Smooth muscle cell of bladder (primary cell): ENCODE measurements at places on chromosomes 16 and 17. TPM values are rescaled to one million over a fixed set of nuclear protein-coding genes. Genes with fewer than 3 reads are reported as not detected.

The TAT gene
- total RNA-seq = not detected in 2 replicates

The SMIM36 gene
- not detected in 2 replicates for total RNA-seq

The TMC8 gene
- total RNA-seq = not detected in 2 replicates

The CCDC92B gene
- not detected in 2 replicates for total RNA-seq

The CCL1 gene
- total RNA-seq = not detected in 2 replicates

The MRPS7 gene
- 59.7 and 64.0 TPM in 2 replicates for total RNA-seq

The SAMD14 gene
- 1.4 and 1.9 TPM in 2 replicates for total RNA-seq

The NARF gene
- 20.3 and 35.0 TPM in 2 replicates for total RNA-seq

The CKLF gene
- total RNA-seq = 33.4 and 41.8 TPM in 2 replicates

The CACNA1G gene
- total RNA-seq = under 0.01 and 0.37 TPM in 2 replicates

The ZNF750 gene
- not detected in 2 replicates for total RNA-seq

The HCRT gene
- total RNA-seq = not detected in 2 replicates

The SLFN13 gene
- 1.1 and 1.7 TPM in 2 replicates for total RNA-seq

The TBC1D3H gene
- total RNA-seq = not detected in 2 replicates

The PLLP gene
- total RNA-seq = not detected in 2 replicates

The SOST gene
- not detected in 2 replicates for total RNA-seq

The AURKB gene
- total RNA-seq = 2.6 and 2.7 TPM in 2 replicates

The KRT17 gene
- 6.4 and 7.3 TPM in 2 replicates for total RNA-seq

The ADAP2 gene
- 0.57 and 0.83 TPM in 2 replicates for total RNA-seq

The PRRT2 gene
- 0.92 and 1.3 TPM in 2 replicates for total RNA-seq

The ABCA10 gene
- total RNA-seq = 2.2 and 2.4 TPM in 2 replicates

The TMEM88 gene
- 0.14 and 0.28 TPM in 2 replicates for total RNA-seq

The KRTAP4-5 gene
- not detected in 2 replicates for total RNA-seq

The GDPD3 gene
- total RNA-seq = 0.71 and 1.6 TPM in 2 replicates

The SHBG gene
- total RNA-seq = 0.57 and 148 TPM in 2 replicates

The TP53TG3C gene
- not detected in 2 replicates for total RNA-seq

The CPHXL2 gene
- not detected in 2 replicates for total RNA-seq

The FGF11 gene
- 0.71 and 3.4 TPM in 2 replicates for total RNA-seq

The IKZF3 gene
- total RNA-seq = under 0.01 TPM in 1 of 2 replicates, not detected in the other

The MYOCD gene
- total RNA-seq = 9.8 and 11.9 TPM in 2 replicates

The KIF19 gene
- total RNA-seq = under 0.01 and 0.09 TPM in 2 replicates

The KIFC3 gene
- total RNA-seq = 61.7 and 67.5 TPM in 2 replicates

The CLDN7 gene
- 1.3 and 1.6 TPM in 2 replicates for total RNA-seq

The SMIM5 gene
- total RNA-seq = not detected in 2 replicates
